ENCODE measurements at places on chromosomes 11 and 22.

DNA sequence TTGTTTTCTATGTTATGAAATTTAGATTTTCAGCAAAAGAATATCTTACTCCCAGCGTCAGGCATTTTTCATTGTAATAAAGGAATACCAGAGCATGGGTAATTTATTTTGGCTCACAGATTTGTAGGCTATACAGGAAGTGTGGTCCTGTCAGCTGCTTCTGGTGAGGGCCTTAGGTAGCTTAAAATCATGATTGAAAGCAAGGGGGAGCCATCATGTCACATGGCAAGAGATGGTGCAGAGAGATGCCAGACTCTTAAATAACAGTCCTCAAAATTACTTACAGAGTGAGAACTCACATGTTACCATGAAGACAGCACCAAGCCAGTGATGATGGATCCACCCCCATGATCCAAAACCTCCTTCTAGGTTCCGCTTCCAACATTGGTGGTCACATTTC is 825.0 kb upstream of the CHORDC1 start:
- DNase-seq: no peak

DNA sequence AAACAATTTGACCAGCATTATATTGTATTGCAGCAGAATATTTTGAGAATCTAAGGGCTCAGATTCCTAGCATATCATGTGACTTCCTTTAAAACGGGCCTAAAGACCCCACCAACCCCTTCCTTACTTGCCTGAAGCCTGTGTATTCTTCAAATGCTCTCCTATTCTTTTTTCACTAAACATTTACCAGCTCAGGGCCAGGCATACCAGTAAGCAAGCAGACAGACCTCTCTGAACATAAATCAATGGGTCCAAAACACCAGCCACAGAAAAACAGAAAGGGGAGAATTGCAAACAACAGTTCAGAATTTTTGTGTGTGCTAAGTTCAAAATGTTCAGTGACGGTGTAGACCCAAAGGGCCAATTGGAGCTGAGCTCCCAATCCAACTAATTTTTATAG is 64.8 kb upstream of the TIMP3 start:
- no peak for DNase-seq

- no peak for DNase-seq
Observed at GRCh38 chr11:115974703-115975102, 470.5 kb upstream of the CADM1 start.

DNA sequence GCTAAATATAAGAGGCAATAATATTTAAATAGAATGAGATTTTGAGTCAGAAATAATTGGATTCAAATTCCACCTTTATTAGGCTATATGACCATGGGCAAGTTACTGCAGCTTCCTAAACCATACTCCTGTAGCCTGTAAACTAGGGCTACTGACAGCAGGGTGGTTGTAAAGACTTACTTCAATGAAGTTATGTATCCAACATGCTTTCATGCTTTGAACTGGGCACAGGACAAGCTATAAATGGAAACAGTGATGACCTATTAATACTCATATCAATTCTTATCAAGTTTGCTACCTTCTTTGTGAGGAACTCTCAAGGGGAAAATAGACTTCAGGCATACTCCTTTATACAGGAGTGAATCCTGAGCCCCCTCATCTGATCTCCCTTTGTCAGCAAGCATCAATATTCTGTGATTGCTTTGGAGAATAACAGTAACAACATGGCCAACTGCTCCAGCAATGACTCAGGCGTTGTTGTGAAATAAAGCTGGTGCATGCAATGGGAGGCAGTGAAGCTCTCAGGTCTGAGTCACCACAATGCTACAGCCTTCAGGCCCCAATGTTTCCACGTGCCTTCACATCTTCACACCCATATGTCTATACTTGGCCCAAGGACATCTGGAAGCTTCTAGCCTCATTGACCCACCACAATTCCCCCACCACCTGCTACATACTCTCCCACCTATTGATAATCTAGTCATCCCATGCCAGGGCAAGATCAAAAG is 102.5 kb downstream of the KCNA4 start:
- peak; percentile 5 for DNase-seq

DNA sequence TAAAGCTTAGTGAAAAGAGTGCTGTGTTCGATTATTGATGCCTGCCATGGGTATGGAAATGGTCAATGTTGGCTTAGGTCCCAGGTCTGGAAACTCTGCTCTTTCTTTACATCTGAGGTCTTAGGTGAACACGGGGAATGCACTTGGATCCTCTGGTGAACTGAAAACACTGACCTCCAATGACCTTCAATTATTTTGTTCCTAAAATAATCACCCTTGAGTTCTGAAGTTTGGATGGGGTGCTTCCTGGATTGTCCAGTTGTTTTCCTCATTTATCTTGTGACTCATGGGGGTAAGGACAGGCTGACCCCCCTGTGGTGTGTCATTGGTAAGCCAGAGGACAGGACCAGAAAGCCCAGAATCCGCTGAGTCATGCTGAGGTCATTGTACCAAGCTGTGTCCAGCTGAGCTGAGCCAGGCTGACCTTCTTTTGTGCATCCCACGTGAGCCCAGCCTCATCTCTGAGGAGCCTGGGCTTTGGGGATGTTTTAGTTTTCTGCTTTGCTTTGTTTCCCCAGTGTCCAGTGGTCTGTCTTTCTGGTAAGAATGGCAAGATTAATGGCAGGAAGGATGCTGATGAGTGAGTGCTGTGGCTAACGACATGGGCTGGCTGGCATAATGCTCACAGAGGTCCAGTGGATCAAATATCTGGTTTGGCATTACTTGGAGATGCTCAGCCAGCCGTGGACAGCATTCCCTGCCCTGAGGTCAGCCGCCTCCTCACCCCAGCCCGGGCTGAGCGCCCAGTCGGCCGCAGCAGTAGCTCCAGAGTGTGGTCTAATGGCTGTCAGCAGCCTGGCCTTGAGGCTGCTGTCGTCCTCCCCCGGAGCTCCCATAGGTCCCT is 35.6 kb downstream of the AMPD3 start:
- DNase-seq: peak; percentile 98

- peak; percentile 73 for DNase-seq
Observed at GRCh38 chr11:62033191-62034035, 66.0 kb upstream of the FTH1 start.

All from MG63 (cell line).